MG63 (cell line): ENCODE measurements at places on chromosomes 7 and 10. TPM values are rescaled to one million over a fixed set of nuclear protein-coding genes. Genes with fewer than 3 reads are reported as not detected.

- no peak for DNase-seq
Measured at GRCh38 chr10:63331586-63331985, 134.2 kb downstream of the JMJD1C start.

DNA sequence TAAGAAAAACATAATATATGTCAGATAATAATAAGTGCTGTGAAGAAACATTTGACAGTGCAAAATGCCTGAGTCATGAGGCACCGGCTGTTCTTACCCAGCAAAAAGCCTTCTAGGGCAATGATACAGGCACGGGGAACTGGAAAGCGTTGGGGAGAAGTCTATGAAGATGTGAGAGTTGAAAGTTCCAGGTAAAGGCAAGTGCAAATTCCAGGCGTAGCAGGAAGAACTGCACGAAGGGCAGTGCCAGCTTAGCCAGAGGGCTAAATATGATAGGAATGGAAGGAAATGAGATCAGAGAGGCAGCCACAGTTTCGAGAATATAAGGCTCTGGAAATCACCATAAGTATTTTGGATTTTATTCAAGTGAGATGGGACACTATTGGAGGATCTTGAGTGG, 87.0 kb downstream of the IPMK start:
- DNase-seq, result no peak

Gene GLI3
- 0.10 and 0.59 TPM in 2 replicates for total RNA-seq

- no peak for DNase-seq
Measured at GRCh38 chr7:151896486-151896885, 19.6 kb upstream of the PRKAG2 start.

GRCh38 chr10:115895166-115895565, 377.8 kb downstream of the GFRA1 start:
- DNase-seq, result no peak

DNA sequence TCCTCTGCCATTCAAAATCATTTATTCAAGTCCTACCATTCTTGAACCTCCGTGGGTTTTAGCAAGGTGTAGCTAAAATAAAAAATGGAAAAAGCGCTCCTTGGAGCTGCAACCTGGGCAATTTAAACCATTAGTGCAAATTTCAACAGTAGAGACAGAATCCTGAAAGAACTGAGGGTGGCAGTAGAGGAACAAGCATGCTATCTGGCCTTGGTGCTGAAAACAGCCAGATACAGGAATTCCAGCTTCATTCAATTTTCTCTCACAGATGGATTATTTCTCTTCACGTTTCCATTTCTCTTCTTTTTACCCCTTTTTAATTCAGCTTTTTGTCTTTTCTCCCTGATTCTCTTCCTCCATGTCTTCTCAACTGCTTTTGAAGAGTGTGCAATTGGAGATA, 77.7 kb downstream of the OTUD1 start:
- no peak for DNase-seq

DNA sequence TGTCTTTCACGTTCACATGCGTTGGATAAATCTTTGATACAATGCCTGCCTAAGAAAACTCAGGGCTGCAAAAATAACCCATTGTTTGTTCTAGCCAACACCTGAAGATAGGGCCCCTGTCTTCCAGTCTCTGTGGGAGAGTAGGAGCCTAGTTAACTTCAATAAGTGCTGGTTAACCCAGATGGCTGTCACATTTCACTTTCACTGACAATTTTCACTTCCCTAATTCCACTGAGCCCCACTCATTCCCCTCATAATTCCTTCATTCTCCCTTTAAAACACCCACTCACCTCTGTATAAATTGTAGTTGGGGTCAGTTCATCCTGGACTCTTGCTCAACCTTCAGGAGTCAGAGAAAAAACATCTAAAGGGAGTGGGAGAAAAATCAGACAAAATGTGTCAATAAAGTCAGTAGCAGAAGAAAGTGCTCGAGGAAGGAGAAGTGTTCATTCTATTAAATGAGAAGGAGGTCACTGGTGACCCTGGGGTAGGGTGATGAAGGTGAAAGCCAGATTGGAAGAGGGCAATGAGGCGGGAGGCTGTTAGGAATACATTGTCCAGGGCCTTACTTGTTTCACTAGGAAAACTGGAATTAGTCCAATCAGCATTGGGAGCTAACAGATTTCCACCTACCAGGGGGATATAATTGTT, 51.2 kb upstream of the ABI1 start:
- DNase-seq, result no peak

Gene ELFN1
- 0.05 and 0.56 TPM in 2 replicates for total RNA-seq

- no peak for DNase-seq
Measured at GRCh38 chr10:97601268-97602215, 12.0 kb downstream of the C10orf62 start.
